ENCODE measurements at places on chromosomes 5 and 9.

DNA sequence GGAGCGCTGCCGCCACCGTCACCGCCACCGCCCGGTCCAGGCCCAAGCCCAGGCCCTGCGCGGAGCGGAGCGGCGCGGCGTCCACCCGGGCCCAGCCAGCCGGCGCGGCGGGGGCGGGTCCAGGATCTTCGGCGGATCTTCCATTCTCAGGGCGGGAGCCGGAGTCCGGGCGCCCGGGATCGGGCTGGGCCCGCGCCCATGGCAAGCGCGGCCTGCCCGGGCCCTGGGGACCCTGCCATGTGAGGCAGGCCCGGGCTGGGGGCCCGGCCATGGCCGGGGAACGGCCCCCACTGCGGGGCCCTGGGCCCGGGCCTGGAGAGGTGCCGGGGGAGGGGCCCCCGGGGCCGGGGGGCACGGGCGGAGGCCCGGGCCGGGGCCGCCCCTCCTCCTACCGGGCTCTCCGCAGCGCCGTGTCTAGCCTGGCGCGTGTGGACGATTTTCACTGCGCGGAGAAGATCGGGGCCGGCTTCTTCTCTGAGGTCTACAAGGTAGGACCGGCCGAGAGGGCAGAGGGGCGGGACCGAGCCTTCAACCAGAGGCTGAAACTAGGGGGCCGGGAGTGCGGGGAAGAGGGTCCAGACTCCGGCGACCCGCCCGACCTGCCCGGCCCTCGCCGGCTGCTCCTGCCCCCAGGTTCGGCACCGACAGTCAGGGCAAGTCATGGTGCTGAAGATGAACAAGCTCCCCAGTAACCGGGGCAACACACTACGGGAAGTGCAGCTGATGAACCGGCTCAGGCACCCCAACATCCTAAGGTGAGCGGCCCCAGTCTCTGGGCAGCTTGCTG lies 482 bp downstream of the TESK1 start:
- H3K4me3 ChIP-seq = peak overlapping the region; percentile 79
- peaks cover 21% of the 10 kb centered on the region for H3K4me1 ChIP-seq
- H3K27ac ChIP-seq = peak overlapping the region; percentile 18
- peak; percentile 88 for DNase-seq
- no peaks in the 10 kb centered on the region for H3K27me3 ChIP-seq

DNA sequence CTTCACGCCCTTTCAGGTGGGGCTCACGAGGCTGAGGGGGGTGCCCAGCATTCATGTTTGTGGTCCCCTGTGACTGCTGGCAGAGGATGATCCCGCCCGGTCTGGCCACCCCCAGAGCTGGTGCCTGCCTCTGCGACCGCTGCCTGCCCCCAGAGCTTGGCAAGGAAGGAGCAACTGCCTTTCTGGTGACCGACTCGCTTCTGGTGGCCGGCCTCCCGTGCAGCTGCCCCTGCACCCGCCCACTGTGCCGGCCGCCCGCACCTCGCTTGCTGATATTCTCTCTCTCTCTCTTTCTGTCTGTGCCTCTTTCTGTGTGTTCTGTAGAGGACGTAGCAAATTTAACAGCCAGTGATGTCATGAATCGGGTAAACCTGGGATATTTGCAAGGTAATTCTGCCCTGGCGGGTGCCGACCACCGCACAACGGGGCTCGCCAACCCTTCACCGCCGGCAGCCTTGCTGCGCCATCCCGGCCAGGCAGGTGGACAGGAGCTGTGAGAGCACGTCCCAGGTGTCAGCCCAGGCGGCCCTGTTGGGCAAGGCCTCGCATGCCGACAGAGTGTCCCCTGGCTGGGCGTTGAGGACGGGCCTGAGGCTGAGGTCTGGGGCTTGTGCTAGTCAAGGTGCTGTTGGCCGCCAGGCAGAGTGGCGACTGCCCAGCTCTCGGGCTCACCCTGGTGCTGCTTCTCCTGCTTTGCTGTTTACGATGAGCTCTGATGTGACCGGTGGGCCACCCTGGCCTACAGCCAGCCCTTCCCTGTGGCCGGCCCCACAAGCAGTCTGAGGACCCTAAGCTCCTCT lies 86.0 kb downstream of the KCNT1 start:
- no peaks in the 10 kb centered on the region for H3K36me3 ChIP-seq
- no peak overlapping the region for H3K4me3 ChIP-seq
- no peaks in the 10 kb centered on the region for H3K4me1 ChIP-seq

GRCh38 chr5:170393235-170393634 lies 4.1 kb upstream of the KCNMB1 start:
- H3K36me3 ChIP-seq = no peaks in the 10 kb centered on the region
- H3K4me3 ChIP-seq = no peak overlapping the region
- H3K27ac ChIP-seq = no peak overlapping the region
- no peak for DNase-seq

DNA sequence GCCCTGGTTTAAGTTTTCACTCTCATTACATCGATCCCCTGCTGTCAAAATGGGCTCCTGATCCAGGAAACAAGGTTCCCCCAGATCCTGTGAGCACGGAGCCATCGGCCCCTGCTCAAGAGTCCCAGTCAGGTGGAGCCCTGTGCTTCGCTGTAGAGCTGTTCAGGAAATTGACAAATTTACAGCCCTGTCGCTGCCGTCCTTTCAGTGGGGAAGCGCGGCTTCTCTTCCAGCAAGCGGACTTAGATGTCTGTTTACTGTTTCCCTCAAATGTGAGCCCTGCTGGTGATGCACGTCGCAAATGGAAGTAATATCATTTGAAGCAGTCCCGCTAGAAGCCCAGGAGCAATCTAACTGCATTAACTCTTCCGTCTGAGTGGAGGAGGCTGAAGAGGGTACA lies 760.9 kb upstream of the WWC1 start:
- H3K27me3 ChIP-seq = no peaks in the 10 kb centered on the region
- no peaks in the 10 kb centered on the region for H3K36me3 ChIP-seq
- H3K4me3 ChIP-seq = no peak overlapping the region
- H3K4me1 ChIP-seq = no peaks in the 10 kb centered on the region

DNA sequence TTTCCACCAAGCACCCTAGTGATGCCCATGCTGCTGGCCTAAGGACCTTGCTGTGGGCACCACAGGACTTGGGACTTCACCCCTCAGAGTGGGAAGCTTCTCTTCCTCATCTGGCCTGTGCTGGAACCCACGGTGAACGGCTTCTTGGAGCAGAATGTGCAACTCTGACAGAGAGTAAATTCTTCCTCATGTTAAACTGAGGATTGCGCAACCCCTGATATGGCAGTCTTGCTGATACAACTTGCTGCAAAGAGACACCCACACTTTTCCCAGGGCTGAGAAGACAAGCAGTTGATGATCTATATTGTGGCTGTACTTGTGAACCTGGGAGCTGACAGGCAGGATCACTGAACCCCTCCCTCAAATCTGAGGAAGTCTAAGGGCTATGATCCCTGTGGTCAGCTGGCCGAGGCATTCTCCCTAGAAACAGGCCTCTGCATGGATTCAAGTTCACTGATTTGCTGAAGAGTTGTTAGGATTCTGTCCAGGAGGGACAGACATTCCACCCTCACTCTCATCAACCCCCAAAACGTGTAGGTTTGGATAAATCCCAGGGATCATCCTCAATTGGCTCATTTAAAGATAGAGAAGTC lies 307.2 kb downstream of the MTRR start:
- no peaks in the 10 kb centered on the region for H3K27me3 ChIP-seq
- DNase-seq = no peak
- no peaks in the 10 kb centered on the region for H3K36me3 ChIP-seq
- no peak overlapping the region for H3K27ac ChIP-seq
- no peaks in the 10 kb centered on the region for H3K4me1 ChIP-seq
- no peak overlapping the region for H3K4me3 ChIP-seq
